ENCODE measurements at places on chromosomes 7 and 10. TPM values are rescaled to one million over a fixed set of nuclear protein-coding genes. Genes with fewer than 3 reads are reported as not detected.
A peak's percentile ranks its signal among the peaks of the same experiment; 100 is the strongest.

The GNGT1 gene
- total RNA-seq, result not detected

The CPN1 gene
- total RNA-seq, result not detected

The C10orf105 gene
- total RNA-seq, result not detected

The CHAT gene
- not detected for total RNA-seq

The STRIP2 gene
- total RNA-seq, result not detected

- H3K27ac ChIP-seq, result no peak overlapping the region
- no peak for DNase-seq
- no peaks in the 10 kb centered on the region for H3K4me1 ChIP-seq
- H3K36me3 ChIP-seq, result no peaks in the 10 kb centered on the region
Measured at GRCh38 chr10:121772884-121773283, 154.9 kb downstream of the ATE1 start.

DNA sequence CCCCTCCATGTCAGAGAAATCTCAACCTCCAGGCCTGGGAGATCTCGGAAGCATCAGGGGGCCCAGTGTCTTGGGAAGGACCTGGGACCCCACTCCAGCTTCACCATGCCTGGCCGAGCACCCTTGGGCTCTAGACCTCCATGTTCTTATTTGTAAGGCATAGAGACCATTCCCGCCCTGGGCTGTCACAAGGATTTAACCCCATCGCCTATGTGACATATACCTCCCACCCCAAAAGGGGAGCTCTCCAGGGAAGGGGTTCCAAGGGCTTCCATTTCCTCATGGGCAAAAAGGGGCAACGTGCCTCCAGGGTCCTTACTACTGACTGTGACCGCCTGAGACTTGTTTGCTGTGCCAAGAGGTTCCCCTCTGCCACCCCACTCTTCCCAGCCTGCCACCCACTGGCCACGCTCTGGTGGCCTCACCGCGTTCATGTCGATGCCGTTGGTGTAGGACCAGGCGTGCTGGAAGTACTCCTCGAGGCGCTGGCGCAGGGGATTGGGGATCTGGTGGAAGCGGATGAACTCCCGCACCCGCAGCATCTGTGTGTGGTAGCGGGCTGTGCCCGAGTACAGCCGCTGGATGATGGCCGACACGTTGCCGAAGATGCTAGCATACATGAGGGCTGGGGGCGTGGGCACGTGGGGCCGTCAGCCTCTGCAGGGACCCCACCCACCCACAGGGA lies 27.5 kb downstream of the KCNH2 start:
- H3K36me3 ChIP-seq, result no peaks in the 10 kb centered on the region
- peaks cover 4% of the 10 kb centered on the region for H3K27me3 ChIP-seq
- no peak overlapping the region for H3K4me3 ChIP-seq
- no peak overlapping the region for H3K27ac ChIP-seq
- no peak for DNase-seq

DNA sequence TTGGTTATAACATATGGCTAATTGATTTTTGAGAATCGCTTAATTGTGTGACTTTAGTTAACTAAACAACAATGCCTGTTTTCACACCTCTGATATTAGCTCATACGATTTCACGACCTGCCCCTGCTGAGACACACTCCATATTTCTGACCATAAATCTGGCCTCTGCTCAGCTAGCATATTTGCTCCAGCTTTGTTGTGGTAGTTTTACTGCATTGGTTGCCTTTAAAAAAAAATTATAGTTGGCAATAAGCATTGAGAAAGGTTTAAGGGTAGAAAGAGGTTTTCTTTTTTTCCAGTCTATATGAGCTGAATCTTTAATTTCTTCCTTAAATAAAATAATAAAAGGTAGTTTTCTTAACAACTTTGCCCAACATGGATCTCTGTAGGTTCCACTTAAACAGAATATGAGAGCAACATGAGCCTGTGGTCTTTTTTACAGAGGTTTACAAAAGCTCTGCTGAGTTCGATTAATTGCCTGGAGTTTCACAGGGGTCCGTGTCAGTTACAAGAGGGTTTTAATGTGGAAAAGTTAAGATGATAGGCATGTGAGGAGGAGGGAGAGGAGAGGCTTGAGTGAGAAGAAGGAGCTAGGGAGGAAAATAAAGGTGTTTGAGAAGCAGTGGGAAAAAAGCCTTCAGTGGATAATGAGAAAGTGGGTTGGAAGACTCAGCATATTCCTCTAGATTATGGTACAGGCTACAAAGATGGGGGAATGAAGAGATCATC lies 318.2 kb downstream of the CXCL12 start:
- H3K36me3 ChIP-seq, result no peaks in the 10 kb centered on the region
- no peaks in the 10 kb centered on the region for H3K27me3 ChIP-seq
- H3K4me3 ChIP-seq, result no peak overlapping the region
- peaks cover 52% of the 10 kb centered on the region for H3K4me1 ChIP-seq

- DNase-seq, result no peak
- H3K27ac ChIP-seq, result no peak overlapping the region
- H3K4me3 ChIP-seq, result no peak overlapping the region
Measured at GRCh38 chr7:144416341-144416740, 12.8 kb upstream of the NOBOX start.

- no peaks in the 10 kb centered on the region for H3K36me3 ChIP-seq
- peak; percentile 24 for DNase-seq
- peaks cover 6% of the 10 kb centered on the region for H3K4me1 ChIP-seq
- no peak overlapping the region for H3K4me3 ChIP-seq
- no peaks in the 10 kb centered on the region for H3K27me3 ChIP-seq
Measured at GRCh38 chr10:89032141-89032891, 41.7 kb downstream of the FAS start.

- no peaks in the 10 kb centered on the region for H3K27me3 ChIP-seq
- no peak for DNase-seq
- no peaks in the 10 kb centered on the region for H3K36me3 ChIP-seq
- no peak overlapping the region for H3K4me3 ChIP-seq
Measured at GRCh38 chr10:69232736-69233480, 12.8 kb downstream of the HKDC1 start.

GRCh38 chr10:75924309-75924902 lies 493.0 kb downstream of the LRMDA start:
- H3K36me3 ChIP-seq, result no peaks in the 10 kb centered on the region
- H3K4me3 ChIP-seq, result no peak overlapping the region
- no peaks in the 10 kb centered on the region for H3K27me3 ChIP-seq

- no peaks in the 10 kb centered on the region for H3K36me3 ChIP-seq
- H3K27ac ChIP-seq, result no peak overlapping the region
- no peaks in the 10 kb centered on the region for H3K27me3 ChIP-seq
- no peak overlapping the region for H3K4me3 ChIP-seq
- no peak for DNase-seq
Measured at GRCh38 chr10:33955676-33956075, 621.2 kb upstream of the NRP1 start.

DNA sequence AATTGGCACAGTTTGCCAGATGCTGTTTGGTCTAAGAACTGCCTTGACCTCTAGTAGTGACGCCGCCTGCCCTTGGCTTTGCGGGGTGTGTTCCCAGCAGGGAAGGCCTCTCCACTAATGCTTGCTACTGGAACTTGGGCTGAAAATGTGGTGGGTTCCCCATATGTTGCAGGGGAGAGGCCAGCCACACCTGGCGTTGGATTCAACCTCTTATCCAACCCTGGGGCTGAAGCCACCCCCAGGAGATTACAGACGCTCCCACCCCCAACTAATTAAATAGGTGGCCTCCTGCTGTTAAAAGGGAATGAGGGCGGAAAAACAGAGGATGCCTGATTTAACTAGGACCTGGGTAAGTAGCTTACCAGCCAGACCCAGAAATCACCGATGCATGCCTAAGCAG lies 19.2 kb upstream of the ATOH7 start:
- H3K27ac ChIP-seq, result no peak overlapping the region
- H3K27me3 ChIP-seq, result no peaks in the 10 kb centered on the region
- H3K4me1 ChIP-seq, result no peaks in the 10 kb centered on the region
- H3K4me3 ChIP-seq, result no peak overlapping the region
- no peaks in the 10 kb centered on the region for H3K36me3 ChIP-seq
- DNase-seq, result no peak

DNA sequence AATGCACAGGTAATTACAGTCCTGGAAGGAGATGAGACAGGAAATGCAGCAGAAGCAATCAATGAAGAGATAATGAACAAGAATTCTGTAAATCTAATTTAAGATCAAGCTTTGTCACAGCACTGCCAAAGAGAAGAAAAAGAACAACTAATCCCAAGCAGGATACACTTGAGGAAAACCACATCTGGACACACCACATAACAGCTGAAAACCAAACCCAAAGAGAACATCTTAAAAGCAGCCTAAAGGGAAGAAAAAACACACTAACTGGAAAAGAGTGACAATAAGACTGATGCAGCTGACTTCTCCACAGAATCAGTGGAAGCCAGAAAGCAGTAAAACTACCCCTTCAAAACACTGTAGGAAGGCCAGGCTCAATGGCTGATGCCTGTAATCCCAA lies 10.2 kb downstream of the CYTH3 start:
- no peak for DNase-seq
- peaks cover 17% of the 10 kb centered on the region for H3K4me1 ChIP-seq
- H3K27me3 ChIP-seq, result no peaks in the 10 kb centered on the region
- H3K27ac ChIP-seq, result no peak overlapping the region

DNA sequence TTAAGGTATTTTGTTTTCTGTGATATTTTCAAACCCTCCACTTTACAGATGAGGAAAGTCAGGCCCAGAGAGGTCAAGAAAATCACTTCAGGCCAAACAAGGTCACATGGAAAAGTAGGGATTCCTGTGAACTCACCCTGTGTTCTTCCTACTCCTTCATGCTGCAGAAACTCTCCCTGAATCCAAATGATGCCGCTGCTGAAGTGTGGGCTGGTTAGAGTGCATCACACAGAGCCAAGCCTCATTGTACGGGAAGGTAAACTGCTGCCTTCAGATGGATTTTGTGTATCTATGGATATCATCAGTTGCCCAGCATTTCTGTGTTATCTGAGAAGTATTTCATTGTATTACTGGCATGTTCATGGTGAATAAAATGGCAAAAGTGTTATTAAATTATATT lies 75.4 kb downstream of the NRG3 start:
- H3K27ac ChIP-seq, result no peak overlapping the region
- H3K27me3 ChIP-seq, result no peaks in the 10 kb centered on the region
- no peak for DNase-seq
- H3K36me3 ChIP-seq, result no peaks in the 10 kb centered on the region
- H3K4me3 ChIP-seq, result no peak overlapping the region
- no peaks in the 10 kb centered on the region for H3K4me1 ChIP-seq

- no peak for DNase-seq
- H3K27me3 ChIP-seq, result no peaks in the 10 kb centered on the region
- no peak overlapping the region for H3K27ac ChIP-seq
- no peak overlapping the region for H3K4me3 ChIP-seq
Measured at GRCh38 chr7:143980746-143981510, 19.2 kb upstream of the OR6B1 start.

DNA sequence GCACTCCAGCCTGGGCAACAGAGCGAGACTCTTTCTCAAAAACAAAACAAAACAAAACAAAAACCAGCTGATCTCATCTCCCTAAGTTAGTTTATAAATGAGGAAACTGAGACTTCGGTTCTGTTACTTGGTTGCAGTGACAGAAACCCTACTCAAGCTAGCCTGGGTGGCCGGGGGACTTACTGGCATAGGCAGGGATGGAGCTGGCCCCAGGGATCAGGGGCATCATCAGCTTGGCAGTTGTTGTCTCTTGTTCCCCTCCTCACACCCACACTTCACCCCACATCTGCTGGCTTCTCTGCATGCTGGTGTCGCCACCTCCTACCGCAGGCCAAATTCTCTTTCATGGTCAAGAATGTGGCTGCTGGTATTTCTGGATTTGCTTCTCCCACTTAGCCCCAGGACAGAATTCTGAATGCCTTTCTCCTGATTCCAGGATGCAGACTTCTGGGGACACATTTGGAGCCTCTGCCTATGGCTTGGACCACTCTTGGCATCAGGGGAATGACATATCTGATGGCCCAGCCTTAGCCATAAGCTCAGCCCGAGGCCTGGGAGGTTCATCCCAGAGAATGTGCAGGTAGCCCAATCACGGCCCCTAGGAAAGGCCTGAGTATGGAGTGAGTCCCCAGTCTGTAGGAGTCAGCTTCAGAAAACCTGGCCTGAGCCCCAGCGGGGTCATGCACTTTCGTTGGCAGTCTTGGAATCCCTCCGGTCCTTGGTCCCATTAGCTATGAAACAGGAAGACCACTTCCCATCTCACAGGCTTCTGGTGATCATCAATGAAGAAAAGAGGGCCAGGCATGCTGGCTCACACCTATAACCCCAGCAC lies 41.6 kb upstream of the CTBP2 start:
- no peak overlapping the region for H3K27ac ChIP-seq
- H3K36me3 ChIP-seq, result no peaks in the 10 kb centered on the region
- no peak for DNase-seq
- H3K27me3 ChIP-seq, result no peaks in the 10 kb centered on the region
- no peaks in the 10 kb centered on the region for H3K4me1 ChIP-seq

DNA sequence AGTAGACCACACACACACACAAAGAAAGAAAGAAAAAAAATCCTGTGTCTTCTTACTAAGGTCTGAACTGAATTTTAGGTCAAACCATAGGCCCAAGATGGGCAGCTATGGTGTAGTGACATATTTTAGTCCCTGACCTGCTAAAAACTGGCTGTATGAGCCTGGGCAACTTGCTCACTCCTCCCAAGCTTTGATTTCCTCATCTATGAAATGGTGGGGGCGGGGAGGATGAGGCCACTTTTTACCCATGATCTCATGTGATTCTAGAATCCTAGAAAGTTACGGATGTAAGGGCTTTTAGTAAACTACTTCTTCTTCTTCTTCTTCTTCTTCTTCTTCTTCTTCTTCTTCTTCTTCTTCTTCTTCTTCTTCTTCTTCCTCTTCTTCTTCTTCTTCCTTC lies 6.1 kb upstream of the CCL24 start:
- no peak overlapping the region for H3K4me3 ChIP-seq
- H3K27ac ChIP-seq, result no peak overlapping the region
- peak; percentile 52 for DNase-seq
- no peaks in the 10 kb centered on the region for H3K27me3 ChIP-seq
- H3K4me1 ChIP-seq, result no peaks in the 10 kb centered on the region
- H3K36me3 ChIP-seq, result no peaks in the 10 kb centered on the region

DNA sequence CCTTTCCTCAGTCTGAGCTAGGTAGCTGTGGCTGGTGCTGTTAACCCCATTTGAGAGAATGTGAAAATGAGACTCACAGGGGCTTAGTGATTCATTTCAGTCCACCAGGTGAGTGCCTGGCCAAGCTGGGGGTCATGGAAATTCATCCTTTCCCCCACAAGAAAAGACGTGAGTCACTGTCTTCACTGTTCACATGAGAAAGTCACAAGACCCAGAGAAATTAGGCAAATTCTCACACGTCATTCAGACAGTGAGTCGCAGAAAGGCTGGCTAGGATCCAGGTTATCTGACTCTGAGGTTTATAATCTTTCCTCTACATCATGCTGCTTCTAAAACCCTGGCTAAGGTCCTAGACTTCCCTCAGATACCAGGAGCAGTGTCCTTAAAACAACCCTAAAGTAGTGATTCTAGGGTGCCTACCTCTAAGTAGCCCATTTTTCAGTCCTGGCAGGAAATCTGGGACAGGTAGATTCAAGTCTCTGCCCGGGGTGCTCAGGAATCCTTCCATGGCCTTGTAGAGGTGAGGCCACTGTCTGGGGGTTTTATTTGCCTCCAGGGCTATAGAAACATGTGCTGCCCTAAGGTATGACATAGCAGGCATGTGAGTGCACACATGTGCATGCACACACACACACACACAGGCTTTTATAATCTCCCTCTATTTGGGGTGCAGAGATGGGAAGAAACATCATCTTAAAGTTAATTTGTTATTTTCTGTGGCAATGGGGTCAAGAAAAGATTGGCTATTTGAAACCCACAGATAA lies 427.9 kb upstream of the CELF2 start:
- no peaks in the 10 kb centered on the region for H3K27me3 ChIP-seq
- no peaks in the 10 kb centered on the region for H3K4me1 ChIP-seq
- H3K36me3 ChIP-seq, result no peaks in the 10 kb centered on the region
- DNase-seq, result no peak
- no peak overlapping the region for H3K27ac ChIP-seq
- H3K4me3 ChIP-seq, result no peak overlapping the region
